Activated CD8-positive, alpha-beta memory T cell treated with anti-CD3 and anti-CD28 coated beads for 1 hour (primary cell): ENCODE measurements at places on chromosomes 12 and 14.

GRCh38 chr12:61863811-61864210 lies 396.4 kb upstream of the USP15 start:
- DNase-seq: no peak

DNA sequence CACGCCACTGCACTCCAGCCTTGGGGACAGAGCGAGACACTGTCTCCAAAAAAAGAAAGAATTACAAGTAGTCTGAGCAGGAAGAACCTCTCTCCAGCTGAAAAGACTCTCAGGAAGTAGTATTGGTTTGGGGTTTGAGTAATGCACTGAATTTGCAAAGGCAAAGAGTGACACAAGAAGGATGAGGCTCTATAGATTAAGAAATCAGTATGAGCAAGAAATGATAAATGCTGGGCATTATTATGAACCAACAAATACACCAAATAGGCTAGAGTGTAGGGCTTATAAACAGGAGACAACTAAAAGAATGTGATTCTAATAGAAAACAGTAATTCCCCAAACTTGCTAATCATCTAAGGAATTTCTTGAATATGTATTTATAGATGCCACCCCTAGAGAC lies 2.6 kb upstream of the SLC35E3 start:
- DNase-seq: no peak

DNA sequence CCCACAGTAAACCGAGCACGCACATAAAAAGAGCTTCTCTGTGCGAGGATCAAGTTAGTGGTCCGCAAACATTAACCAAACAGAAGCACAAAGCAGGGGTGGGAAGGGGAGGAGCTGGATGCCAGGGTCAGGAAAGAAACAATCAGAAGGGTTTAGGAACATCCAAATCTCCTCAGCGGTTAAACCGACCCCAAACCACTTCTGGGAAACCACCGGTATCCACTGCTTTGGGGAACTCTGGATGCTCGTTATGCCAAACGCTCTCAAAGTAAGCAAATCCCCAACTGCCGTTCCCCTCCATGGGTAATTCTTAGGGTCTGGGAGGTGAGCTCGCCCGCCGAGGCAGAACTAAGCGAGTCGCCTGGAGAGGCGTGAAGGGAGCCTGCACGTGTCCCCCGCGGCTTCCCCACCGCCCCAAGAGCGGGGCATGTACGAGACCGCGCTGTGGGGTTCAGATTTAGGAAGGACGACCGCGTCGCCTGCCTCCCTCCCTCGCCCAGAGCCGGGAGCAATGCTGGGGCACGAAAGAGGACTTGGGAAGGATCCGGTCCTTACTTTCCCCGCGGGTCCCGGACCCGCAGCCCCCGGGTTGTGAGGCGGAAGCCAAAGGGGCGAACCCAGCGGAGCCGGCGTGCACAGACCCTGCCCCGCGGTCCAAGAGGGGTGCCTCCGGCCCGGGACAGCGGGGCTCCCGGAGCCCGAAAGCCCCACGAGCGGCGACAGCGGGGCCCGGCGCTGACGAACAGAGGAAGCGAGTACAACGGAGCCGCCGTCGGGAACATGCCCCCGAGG lies 711 bp downstream of the SBNO1 start:
- no peak for DNase-seq

GRCh38 chr12:131599190-131600159 lies 111.4 kb upstream of the SFSWAP start:
- DNase-seq: no peak

- DNase-seq: no peak
Measured at GRCh38 chr12:117980616-117981015, 11.8 kb upstream of the KSR2 start.
